ENCODE measurements at places on chromosomes 4 and X.

DNA sequence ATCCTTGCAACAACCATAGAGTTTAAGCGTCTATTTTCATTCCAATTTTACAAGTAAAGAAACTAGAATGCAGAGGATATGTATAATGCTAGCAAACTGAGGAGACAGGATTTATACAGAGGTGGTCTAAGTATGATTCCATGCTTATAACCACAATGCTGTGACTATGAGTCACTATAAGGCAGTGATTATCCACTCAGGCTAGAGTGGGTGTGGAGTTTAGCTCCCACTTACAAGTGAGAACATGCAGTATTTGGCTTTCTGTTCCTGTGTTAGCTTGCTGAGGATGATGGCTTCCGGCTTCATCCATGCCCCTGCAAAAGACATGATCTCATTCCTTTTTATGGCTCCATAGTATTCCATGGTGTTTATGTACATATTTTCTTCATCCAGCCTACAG lies 41.6 kb upstream of the EDA2R start:
- DNase-seq, result no peak

DNA sequence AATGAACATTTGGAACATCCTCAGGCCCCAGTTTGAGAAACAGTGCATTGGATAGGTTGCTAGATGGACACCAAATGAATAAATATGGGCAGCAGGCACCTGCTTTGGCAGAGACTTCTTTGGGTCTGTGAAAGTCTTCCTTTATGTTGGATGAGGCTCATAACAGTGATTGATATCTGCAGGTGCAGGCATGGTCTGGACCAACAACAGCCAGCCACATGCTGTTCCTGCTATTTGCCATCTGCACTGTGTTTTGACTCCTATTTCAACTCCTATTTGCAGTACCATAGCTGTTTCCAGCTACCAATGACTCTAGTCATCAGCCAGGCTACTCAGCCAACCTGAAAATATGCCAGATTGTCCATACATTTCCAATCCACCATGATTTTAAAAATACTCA lies 60.9 kb downstream of the ANAPC4 start:
- no peak for DNase-seq

GRCh38 chr4:151921386-151921785 lies 160.6 kb upstream of the GATB start:
- no peak for DNase-seq

DNA sequence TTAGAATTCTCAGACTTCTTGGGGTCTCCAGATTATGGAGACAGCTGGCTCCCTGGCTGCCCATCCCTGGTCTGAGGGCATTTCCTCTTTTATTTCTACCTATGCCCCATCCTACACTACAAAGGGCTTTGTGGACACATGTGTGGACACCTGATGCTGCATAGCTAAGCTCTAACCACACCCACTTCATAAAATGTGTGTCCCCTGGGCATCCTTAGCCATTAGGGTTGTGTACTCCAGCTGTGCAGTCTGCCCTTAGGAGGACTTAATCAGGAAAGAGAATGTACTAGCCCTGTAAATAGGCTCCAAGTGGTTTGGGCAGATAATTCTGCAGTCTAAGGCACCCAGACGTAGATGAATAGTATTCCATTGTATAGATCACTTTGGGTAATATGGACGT lies 47.0 kb downstream of the COQ2 start:
- DNase-seq, result no peak

DNA sequence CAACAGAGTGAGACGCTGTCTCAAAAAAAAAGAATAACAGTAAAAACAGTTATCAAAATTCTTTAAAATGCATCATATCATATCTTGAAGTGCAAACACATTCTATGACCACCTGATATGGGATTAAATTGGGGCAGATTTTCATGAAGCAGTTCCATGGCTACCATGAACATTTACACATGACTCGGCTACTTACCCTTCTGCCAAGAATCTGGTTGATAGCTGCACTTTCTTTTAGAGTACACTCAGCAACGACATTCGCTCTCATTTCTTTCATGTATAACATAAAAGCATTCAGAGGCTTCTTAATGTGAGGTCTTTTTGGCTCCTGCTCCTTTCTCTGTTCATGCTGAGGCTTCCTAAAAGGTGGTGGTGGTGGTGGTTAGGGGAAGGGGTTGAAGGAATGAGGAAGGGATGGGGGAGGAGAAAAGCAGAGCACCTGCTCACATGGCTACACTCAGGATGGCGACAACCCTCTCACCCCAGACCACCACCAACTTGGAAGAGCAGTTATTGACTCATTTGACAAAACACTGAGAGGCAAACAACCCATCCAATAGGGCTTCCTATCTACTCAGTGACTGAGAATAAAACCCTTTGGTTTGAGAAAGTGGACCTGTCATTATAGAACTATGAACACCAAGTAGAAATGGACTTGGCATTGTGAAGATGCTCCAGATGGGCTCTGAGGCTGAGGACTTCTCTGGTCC lies 88.5 kb downstream of the HADH start:
- no peak for DNase-seq

GRCh38 chr4:2723751-2724150 lies 32.4 kb downstream of the TNIP2 start:
- no peak for DNase-seq

DNA sequence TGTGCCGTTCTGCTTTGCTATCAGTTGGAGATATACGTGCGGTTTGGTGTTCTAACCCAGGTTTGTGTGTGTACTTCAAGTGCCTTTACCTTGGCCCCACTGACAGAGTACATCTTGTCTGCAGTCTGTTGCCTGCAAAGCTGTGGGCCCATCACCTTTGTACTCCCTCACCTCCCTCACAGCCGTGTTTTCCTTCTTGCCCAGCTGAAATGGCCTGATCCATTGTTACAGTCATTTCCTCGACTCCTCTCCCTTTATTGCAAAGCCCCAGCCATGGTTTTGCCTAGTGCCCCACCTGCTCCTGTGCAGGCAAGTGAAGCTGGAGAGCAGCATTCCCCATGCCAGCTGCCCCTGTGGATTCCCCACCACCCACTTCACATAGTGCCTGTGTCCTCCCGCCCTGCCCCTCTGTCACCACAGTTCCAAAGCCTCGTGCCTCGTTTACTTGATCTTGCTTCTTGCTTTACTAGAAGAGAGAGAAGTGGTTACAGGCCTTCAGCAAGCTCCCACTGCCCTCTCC lies 55.2 kb upstream of the TLR2 start:
- no peak for DNase-seq
